ENCODE measurements at places on chromosomes 1 and 21.

DNA sequence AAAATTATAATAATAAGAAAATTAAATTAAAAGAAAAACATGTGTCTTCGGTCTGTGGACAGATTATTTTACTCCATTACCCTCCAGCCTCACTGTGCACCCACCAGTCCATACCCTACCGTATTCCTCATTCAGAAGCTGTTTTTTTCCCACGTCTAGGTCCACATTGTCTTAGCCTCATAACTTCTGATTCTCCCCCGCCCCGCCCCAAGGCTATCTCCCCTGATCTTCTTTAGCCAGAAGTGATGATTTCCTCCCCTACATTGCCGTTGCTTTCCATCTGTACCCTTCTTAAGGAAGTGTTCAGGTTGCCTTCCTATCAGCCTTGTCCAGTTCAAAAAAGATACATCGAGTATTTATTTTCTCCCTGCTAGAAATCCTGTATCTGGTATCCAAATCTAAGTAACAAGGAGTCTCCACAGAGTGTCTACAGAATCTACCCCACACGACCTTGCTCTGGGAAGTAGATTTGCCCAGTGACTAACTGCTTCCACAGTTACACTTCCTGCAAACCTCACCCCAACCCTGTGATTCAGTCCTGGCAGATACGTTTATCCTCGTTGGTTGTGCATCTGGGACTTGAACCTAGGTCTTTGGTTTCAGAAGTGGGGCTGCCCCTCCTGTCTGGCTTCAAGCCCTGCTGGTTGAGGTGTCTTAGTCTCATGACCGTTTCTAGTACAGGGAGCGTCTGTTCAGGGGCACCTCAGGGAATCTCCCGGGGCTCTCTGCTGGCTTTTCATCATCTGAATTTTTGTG is 470.2 kb downstream of the CAMTA1 start:
- no peak for DNase-seq

- no peak for DNase-seq
Observed at GRCh38 chr1:210669951-210670350, 341.2 kb downstream of the HHAT start.

DNA sequence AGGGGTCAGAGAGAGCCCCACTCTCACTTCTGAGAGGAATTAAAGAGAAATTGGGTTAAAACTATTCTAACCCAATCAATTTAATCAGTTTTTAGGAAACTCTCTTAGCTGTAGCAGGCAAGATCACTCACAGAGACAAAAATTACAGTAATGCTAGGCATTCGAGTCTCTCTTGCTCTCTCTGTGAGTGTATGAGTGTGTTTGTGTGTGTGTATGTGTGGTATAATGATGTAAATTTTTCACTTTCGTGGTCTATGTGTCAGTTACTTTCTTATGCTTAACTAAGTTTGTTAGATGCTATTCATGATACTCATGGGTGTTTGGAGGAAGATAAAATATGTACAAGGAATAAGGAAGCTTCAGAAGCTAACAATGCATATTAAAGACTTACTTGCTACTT is 131.3 kb downstream of the FASLG start:
- no peak for DNase-seq

DNA sequence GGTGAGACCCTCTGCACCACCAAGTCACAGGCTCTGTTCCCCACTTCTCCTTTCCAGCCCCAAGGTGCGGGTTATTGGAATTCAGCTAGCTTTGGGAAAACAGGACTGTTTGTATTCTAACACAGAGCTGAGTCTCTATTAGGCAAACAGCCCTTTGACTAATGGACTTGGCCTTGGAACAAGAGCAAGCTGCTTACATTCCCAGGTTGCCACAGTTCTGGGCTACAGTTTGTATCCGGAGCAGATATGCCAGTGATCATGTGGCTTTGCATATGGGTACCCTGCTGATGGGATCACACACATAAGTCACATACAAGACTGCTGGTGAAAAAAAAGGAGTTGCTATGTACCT is 110.5 kb upstream of the COA6 start:
- DNase-seq = no peak

- no peak for DNase-seq
Observed at GRCh38 chr1:223711173-223711572, 1.2 kb upstream of the CAPN2 start.

DNA sequence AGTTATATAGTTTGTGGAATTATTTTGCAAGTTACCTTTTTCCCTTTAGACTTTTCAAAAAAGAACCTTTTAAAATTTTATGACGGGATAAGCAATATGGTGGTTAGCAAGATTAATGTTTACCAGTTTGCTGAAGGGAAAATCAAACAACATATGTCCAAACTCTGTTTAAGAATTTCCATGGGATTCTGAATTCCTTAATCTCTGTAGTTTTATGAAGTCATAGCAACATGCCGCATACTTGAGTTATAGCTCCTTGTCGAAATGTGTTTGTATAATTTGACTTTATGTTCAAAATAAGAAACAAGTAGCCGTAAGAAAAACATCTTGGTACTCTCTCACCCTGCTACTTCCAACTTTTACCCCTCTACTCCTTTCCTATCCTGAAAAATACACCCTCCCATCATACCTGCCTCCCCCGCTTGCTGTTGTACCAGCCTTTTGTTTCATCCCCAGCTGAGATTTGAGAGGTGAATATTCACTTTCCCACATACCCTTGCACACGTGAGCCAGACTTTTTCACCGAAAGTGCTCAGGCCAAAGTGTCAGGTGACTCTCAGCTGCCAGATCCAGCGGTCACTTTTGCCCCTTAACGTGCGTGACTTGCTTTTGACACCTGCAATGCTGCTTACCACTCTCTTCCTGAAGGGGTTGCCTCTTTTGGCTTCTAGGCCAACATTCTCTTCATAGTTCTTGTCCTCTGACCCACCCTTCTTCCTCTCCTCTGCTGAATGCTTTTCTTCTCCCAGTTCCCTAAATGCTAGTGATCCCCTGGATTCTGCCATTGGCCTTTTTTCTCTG is 83.5 kb upstream of the ZNF326 start:
- DNase-seq = no peak

- DNase-seq = no peak
Observed at GRCh38 chr1:222828939-222829338, 14.1 kb downstream of the DISP1 start.

- DNase-seq = no peak
Observed at GRCh38 chr1:25906644-25907300, 553 bp upstream of the STMN1 start.

DNA sequence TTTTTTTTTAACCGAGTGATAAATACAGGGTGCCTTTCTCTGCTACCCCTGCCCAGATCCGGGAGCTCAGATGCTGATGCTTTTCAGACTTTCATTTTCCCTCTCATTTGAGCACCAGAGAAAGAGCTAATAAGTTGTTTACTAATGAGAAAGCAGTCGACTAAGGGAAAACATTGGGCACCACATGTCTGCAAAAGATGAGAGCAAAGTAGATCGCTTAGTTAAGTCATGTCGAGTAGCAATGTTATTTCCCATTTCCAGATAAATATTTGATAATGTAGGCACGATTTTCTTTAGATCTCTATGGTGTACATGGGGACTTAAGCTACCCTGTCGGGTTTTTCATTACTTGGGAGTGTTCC is 1.2 kb downstream of the PKN2 start:
- no peak for DNase-seq

DNA sequence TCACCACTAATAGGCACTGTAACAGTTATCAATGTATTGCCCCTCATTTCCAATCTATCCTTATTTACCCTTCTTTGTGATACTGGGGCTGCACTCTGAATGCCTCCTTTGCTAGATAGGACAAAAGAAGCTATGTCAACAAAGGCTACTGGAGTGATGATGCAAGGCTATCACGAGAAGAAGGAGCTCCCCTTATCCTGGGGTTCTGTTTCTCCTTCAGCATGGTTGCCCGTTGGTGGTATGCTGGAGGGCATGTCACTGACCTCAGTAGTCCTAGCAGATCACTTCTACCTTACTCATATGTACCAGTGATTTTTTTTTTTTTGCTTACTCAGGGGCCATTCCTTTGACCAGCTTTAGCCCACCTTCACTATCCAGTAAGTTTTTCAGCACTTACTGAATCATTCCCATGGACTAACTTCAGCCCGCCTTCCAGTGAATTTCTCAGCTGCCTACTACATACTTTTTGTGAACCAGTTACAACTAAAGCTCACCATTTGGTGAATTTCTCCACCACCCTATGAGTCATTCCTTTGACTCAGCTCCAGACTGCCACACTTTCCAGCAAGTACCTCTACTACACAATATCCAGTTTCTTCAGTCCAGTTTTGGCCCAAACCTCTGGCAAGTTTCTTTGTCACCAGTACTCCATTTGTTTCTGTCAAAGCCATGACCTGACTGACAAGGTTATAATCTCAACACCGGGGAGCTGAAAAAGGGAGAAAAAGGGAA is 944.5 kb downstream of the KCNT2 start:
- DNase-seq = no peak

GRCh38 chr1:245188403-245188802 is 33.6 kb downstream of the KIF26B start:
- DNase-seq = no peak

DNA sequence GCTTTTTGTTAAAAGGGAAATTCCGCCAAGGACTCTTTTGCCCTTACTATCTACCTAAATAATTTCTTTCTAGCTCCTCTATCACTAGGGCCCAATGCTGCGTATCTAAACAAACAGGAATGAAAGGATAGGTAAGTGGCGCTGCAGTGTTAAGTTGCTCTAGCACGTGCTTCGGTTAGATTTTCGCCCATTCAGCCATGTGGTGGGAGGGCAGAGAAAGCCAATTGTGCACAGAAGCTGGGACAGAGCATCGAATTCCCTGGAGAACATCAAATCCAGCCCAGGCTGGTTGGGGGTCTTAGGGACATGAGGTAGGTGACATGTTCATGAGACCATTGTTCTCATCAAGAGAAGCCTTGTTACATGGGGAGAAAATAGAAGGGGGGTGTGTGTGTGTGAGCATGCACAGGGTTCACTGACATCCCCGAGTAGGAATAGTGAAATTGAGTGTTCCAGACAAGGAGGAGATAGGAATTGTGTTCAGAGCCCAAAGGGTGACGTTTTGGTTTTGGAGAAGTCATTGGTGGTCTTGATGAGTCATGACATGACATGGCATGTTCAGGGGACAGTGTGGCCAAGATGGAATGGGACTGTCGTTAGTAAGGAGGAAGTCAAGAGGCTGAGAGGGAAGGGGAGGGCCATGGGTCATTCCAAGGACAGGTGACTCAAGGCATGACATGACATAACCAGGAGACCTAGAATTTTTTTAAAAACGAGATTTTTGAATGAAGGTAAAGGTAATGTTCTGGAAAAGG is 107.1 kb downstream of the TLR5 start:
- no peak for DNase-seq

DNA sequence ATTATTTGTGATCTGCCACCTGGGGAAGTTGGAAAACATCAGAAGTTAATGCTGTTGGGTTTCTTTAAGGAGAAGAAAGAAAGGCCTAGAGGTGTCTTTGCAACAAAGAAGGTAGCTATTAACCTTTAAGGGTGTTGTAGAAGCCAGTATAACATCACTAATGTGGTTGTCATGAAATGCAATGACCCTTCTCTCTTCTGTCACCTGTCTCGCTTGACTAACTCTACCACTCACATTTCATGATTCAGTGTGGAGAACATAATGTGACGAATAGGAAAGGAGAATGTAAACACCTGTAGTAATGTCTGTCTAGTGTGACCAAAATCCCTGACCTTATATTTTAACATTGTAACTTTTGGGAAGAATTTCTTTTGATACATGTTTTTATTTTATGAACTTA is 211.7 kb upstream of the UBE2U start:
- DNase-seq = no peak

- no peak for DNase-seq
Observed at GRCh38 chr1:226814751-226815537, 55.5 kb upstream of the PSEN2 start.

GRCh38 chr1:171298696-171299095 is 15.3 kb upstream of the FMO4 start:
- no peak for DNase-seq
